ENCODE measurements at places on chromosomes 16 and 17.

- no peak for DNase-seq
These were observed 14.9 kb upstream of the STAC2 start for GRCh38 chr17:39240631-39241030.

GRCh38 chr17:19517699-19518098 lies 16.0 kb upstream of the SLC47A1 start:
- DNase-seq = no peak

- no peak for DNase-seq
These were observed 101.8 kb downstream of the FOXL1 start for GRCh38 chr16:86680162-86680561.

- no peak for DNase-seq
These were observed 28.9 kb downstream of the LCMT1 start for GRCh38 chr16:25140459-25140858.

GRCh38 chr16:87169509-87169995 lies 147.6 kb downstream of the C16orf95 start:
- DNase-seq = no peak

DNA sequence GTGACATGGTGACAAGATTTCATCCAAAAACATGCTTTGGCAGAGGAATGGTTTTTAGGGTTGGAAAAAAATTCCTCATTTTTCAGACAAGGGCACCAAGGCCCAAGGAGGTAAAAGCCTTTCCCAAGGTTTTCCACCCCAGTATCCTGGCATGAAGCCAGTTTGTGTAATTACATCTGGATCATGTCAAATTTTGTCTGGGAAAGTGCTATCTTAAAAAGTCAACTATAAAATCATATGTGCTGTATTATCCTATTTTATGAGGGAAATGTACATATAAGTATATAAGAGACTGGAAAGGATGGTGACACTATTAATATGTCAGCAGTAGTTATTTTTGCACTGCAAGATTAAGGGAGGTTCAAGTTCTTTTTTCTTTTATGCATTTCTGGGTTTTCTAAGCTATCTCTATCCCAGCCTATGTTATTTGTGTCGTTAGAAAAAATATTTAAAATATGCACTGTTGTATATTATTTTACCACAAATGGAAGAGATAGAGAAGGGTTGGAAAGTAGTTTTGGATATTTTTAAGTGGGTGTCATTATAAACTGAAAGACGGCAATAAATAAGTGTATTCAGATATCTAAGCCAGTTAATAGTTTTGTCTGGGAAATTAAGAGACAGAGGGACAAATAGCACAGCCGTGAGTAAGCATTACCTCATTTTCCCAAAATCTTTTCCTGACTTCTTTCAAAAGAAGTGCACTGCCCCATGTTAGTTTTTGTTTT lies 13.5 kb upstream of the FBXO47 start:
- no peak for DNase-seq

GRCh38 chr17:16407911-16408588 lies 7.3 kb upstream of the TRPV2 start:
- peak; percentile 84 for DNase-seq

GRCh38 chr17:37259030-37259735 lies 116.6 kb upstream of the C17orf78 start:
- DNase-seq = no peak

DNA sequence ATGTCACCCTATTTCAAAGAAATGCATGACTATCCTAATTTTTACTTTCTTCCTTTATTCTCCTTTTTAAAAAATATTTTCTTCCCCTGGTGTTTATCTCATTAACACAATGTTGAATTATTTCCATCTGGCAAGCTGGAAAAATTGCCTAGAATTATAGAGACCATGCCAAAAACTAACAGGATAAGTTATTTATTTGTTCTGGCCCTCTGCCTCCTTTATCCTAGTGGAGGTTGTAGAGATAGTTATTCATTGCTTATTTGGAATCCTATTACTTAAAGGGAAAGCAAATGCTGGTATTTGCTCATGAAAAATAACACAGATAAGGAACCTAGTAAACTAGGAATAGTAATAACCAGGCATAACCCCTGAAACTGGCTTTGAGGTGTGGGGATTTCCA lies 684.9 kb upstream of the KIF2B start:
- DNase-seq = no peak

- no peak for DNase-seq
These were observed 251.6 kb downstream of the GSG1L start for GRCh38 chr16:27811881-27812280.

DNA sequence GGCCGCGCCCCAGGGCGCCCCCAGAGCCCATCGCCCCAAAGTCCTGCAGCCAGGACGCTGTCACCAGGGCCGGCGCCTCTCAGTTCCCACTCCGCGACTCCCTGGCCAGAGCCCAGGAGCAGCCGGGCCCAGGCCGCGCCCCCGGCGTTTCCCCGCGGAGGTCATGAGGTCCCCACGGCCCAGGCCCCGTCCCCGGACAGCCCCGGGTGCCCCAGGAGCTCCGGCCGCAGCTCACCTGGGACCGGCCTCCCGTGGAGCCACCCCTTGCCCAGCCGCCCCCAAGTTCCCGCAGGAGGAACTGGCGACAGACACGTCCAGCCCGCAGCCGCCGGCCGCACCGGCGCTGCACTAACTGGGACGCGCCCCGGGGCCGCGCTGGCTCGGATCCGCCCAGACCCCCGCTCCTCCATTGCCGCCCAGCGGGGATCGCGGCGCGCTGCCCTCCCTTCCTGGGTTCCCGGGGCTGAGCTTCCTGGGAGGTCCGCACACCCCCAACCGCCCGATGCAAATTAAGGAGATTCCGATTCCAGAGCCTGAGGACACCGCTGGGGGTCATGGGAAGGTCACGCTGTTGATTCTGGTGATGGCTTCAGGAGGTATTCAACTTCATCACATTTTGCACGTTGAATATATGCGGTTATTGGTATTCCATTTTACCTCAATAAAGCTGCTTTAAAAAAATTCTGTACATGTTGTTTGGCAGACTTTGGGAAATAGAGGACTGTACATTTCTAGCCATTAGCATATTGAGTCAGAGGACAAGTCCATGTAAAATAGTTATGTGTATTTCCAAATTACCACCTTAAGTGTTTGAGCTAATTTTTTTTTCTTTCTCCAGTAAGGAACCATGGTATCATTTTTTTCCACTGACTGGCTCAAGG lies 9.9 kb downstream of the AHSP start:
- DNase-seq = no peak

DNA sequence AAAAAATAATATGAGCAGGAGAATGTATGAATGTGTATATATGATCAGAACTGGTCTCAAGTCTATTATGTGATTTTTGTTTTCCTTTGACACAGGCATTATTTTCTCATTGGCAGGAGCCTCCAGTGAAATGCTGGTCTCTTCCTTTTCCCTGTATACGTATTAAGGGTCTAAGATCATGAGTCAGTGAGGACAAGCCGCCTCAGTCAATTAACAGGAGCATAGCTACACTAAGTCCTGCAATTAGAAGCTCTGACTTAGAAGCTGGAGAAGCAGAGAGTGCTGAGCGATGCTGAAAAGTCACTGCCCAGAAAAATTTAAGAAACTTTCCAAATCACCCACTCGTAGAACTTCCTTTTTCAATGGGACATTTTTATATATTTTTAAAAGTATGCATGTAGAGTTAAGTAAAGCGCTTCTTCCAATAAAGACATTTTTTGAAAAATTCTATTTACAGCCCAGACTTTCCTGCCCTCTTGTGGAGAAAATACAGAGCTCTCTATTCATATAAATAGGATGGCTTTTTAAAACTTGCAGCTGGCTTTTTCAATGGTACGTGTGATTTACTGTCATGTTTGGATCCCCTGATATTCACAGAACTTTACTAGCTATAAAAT lies 70.2 kb upstream of the PSMD7 start:
- peak; percentile 6 for DNase-seq

DNA sequence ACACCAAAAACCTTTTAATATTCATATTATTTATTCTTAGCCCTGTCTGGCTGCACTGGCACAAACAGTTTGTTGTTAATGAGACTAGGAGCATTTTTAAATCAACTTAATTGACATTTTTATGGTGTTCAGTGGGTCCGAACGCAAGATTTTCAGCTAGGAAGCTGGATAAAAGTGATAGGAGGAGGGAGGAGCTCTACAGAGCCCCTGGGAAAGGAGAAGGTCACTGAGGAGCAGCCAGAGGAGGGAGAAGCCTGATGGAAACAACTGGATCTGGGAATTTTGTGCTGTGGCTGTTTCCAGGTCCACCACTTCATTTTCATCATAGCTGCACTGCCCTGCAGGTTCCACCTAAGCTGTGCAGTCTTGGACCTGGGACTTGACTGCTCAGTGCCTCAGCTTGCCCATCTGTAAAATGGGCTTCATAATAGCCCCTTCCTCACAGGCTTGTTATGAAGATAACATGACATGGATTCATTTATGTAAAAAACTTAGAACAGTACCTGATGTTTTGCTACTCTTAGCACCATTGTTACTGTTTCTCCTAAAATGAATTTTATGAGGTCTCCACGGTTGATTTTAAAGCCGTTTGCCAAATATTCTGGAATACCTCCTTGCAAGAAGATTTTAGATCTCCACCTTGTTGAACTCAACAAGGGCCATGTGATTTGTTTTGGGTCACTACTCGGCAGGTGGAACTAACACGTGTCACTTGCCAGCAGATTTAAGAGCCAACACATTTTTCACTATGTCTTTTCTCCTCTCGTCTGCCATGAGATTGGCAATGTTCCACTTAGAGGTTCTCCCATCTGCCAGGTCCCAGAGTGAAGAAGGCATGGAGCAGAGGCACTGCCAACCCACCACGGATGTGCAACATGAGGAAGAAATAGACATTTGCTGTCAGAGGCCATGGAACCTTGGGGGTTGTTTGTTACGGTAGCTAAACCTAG lies 18.7 kb upstream of the GRIN2A start:
- peak; percentile 93 for DNase-seq

DNA sequence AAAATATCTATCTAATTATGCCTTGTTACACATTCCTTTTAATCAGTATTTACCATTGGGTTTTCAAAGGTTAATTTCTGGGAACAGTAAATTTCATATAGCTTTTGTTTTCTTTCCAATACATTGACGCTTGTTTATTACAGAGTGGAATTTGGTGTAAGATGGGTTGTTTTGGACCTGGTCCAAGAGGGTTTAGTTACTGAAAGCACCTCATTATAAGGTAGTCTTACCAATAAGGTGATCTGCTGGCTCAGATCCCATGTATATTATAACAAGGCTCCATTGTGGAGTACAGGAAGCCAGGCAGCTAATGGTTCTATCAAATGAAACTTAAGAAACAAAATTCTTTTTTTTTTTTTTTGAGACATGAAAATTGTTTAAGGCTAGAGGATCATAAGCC lies 87.3 kb upstream of the NACA2 start:
- DNase-seq = no peak

DNA sequence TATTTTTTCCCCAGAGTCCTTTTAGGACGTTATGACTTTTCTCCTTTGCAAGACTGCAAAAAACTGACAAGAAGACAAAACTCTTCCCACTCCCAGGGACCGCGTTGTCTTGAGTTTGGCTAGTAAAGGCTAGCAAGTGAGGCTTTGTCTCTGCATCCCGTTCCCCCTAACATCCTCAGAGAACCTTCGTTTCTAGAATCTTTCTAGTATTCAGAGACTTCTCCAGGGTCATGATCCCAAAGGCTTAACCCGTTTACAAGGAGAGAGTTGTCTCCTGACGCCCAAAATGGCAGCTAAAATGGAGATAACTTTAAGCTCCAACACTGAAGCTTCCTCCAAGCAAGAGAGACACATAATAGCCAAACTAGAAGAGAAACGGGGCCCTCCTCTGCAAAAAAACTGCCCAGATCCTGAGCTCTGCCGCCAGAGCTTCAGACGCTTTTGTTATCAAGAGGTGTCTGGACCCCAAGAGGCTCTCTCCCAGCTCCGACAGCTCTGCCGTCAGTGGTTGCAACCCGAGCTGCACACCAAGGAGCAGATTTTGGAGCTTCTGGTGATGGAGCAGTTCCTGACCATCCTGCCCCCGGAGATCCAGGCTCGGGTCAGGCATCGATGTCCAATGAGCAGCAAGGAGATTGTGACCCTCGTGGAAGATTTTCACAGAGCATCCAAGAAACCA lies 843 bp downstream of the ZNF174 start:
- DNase-seq = no peak

GRCh38 chr16:85720302-85720637 lies 30.6 kb downstream of the C16orf74 start:
- no peak for DNase-seq

GRCh38 chr17:43901861-43902589 lies 5.3 kb downstream of the MPP2 start:
- peak; percentile 46 for DNase-seq

- DNase-seq = peak; percentile 78
These were observed at the start of gene ATMIN for GRCh38 chr16:81035398-81035974. ATMIN (plus strand) TSS chr16:81035842; CDS start chr16:81035871, 29 bp downstream.

GRCh38 chr16:85089525-85089924 lies 22.7 kb downstream of the CIBAR2 start:
- DNase-seq = no peak

- no peak for DNase-seq
These were observed 43.2 kb downstream of the MYH3 start for GRCh38 chr17:10613775-10614513.

GRCh38 chr17:41284043-41284442 lies 8.5 kb downstream of the KRTAP9-7 start:
- DNase-seq = no peak

DNA sequence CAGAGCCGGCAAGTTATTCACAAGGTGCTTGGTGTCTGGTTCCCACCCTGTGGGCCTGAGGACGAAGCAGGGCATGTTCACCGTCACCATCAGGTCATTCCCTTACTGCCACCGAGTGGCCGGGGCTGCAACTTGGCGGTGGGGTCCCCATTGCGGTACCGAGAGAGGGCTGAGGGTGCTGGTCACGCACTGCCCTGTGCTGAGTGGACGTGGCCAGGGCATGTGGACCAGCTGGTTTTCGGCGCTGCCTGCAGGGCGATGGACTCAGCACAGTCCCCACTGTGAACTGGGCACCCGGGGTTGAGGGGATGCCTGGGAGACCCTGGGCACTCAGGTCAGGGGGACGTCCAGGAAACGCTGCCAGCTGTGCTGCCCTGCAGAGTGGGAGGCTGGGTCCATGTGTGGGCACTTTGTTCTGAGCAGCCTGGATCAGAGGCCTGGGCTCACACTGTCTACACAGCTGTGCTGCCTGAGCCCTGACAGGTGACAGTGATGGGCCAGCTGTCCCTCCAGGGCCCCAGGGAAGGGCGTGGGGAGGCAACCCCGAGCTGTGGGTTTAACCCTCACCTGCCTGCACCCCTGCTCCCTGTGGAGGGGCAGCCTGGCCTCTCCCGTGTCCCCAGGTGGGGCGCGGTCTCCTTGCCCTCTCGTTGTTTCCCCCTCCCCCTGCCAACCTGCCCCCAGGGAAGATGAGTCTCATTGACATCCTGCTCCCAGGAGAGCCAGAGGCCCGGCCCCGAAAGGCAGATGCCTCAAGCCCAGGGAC lies 39.3 kb upstream of the GNG13 start:
- no peak for DNase-seq
